ENCODE measurements at places on chromosomes 2 and 18.

DNA sequence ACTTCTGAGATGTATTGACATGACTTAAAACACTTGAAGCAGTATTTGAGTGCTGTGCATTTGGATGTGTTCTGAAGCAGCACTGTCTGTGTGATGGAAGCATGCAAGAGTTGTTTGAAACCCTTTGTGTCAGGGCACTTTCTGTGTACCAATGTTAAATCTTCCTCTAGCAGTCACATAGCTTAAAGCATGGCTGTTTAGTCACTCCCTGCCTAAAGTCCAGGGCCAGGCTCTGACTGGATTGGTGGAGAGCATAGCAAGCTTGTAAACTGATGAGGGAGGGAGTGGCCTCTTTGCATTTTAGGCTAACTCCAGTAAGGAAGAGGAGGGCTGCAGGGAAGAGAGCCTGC, 73.5 kb downstream of the MYO1B start:
- DNase-seq: no peak
- H3K4me3 ChIP-seq: no peak overlapping the region
- peaks cover 11% of the 10 kb centered on the region for H3K4me1 ChIP-seq
- no peak overlapping the region for H3K27ac ChIP-seq

DNA sequence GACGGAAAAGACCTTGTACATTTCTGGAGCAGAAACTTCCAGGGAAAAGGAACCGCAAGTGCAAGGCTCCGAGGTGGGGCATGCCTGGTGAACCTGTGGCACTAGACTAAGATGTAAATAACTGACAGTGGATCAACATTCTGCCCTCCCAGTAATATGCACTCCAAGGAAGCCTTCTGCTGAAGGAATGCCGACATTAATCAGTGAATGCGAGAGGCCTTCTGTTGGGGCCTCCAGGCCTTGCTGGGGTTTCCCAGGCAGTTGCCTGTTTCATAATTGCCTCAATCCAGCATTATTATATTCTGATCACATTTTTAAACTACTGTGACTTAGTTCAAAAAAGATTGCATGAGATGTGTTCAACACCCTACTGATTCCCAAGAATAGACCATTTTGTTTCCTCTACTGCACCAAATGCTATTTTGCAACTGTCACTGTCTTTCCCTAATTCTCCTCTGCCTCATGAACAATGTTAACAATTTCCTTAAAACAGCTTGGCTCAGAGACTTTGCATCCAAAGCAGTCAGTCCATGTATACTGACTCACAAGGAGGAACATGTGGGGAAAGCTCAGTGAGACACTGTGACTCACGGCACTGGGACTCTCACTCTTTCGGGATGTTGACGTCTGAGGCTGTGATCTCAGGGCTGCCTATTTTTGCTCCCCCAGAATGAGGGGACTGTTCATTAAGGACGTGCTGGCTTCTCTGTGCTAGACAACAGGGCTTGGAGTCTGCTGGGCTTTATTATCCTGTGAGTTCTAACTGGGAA, 10.5 kb upstream of the DSG2 start:
- H3K27ac ChIP-seq: no peak overlapping the region
- H3K4me1 ChIP-seq: no peaks in the 10 kb centered on the region
- no peaks in the 10 kb centered on the region for H3K27me3 ChIP-seq
- no peak overlapping the region for H3K4me3 ChIP-seq

GRCh38 chr2:100193291-100193710, 50.9 kb upstream of the AFF3 start:
- no peaks in the 10 kb centered on the region for H3K4me1 ChIP-seq
- no peaks in the 10 kb centered on the region for H3K27me3 ChIP-seq
- DNase-seq: no peak
- no peaks in the 10 kb centered on the region for H3K36me3 ChIP-seq

GRCh38 chr2:202687276-202687675, 52.5 kb downstream of the FAM117B start:
- no peak overlapping the region for H3K4me3 ChIP-seq
- H3K36me3 ChIP-seq: peaks cover under 1% of the 10 kb centered on the region
- no peak for DNase-seq
- H3K27ac ChIP-seq: no peak overlapping the region
- H3K27me3 ChIP-seq: no peaks in the 10 kb centered on the region

- no peaks in the 10 kb centered on the region for H3K4me1 ChIP-seq
- no peak overlapping the region for H3K4me3 ChIP-seq
- H3K27me3 ChIP-seq: no peaks in the 10 kb centered on the region
- no peak for DNase-seq
These were observed 332.3 kb downstream of the CDH7 start for GRCh38 chr18:66083078-66083477.

DNA sequence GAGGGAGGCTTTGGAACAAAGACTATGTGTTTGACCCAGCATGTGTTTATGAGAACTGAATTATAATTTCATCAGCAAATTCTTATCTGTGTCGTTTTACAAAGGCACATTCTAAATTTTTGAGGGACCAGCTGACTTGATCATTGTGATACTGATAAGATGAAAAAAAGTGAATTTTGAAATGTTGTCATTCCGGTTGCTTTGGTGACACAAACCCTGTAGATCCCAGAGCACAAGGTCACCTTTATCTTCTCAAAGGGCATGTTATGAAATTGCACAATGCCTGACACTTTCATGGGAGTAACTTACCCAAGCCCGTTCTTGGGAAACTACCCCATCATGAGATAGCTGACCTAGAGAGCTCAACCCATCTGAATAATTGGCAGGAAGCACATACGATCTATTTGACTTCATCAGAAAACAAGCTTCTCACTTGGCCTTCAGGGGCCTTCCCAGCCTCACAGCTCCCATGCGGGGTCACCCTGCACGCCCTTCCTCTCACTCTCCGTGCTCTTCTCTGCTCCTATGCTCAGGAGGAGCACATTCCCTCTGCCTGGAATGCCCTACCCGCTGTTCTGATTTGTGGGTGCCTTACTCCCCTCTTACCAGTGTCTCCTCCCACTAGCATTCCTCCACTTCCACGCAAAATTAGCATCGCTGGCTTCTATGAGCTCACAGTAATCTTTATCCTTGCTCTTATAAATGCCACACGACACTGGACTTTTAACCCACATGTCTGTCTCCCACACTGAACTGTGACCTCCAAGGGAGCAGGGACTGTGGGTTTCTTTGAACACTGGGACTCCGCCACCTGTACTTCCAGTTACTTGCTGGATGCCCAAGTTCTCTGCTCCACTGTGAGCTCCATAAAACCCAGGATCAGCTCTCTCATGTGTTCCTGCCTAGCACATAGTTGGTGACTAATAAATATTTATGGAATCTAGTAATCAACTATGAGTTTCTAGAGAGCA, 555.8 kb upstream of the ID2 start:
- no peaks in the 10 kb centered on the region for H3K27me3 ChIP-seq
- H3K4me3 ChIP-seq: no peak overlapping the region
- DNase-seq: no peak
- no peaks in the 10 kb centered on the region for H3K4me1 ChIP-seq

DNA sequence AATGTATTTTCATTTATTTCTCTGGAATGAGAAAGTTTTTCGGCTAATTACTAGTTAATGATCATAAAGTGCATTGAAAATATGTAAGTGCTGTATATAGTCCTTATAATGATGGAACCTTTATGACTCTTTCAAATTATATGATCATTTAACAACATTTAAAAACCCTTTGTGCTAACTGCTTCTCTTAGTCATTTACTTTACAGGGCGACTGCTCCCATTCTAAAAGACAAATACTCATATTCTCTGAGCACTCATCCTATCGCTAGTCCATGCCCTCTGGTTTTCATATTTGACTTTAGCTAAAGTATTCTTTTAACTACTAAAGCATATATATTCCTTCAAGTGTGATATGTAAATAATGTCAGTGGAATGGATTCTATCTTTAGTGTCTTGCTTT, 168.2 kb downstream of the CDH7 start:
- no peaks in the 10 kb centered on the region for H3K4me1 ChIP-seq
- no peaks in the 10 kb centered on the region for H3K27me3 ChIP-seq
- no peak overlapping the region for H3K27ac ChIP-seq
- H3K36me3 ChIP-seq: no peaks in the 10 kb centered on the region
- DNase-seq: no peak

DNA sequence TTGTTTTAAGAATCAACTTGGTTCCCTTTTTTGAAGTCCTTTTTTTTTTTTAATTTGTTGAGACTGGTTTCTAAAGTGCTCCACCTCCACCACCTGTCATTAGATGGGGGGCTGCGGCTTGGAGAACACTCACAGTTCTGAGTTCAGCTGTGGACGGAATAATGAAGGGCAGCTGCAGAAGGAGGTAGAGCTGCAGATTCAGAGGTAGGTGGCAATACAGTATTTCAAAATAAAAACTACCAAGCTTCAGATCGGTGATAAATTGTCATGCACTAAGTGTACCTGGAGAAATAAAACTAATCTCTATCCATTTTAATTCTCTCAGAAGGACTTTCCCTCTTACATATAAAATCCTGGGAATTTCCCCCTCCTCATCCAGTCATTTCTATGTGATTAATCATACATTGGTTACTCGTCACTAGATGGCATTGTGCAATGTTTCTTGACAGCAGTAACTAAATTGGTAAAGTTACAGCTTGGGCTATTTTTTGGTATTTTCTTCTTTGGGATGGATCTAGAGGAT, 81.1 kb upstream of the SLC39A10 start:
- H3K4me3 ChIP-seq: no peak overlapping the region
- H3K36me3 ChIP-seq: peaks cover 6% of the 10 kb centered on the region
- H3K27me3 ChIP-seq: no peaks in the 10 kb centered on the region

GRCh38 chr2:195602687-195603086, 54.3 kb upstream of the SLC39A10 start:
- no peak overlapping the region for H3K27ac ChIP-seq
- no peak for DNase-seq
- no peaks in the 10 kb centered on the region for H3K27me3 ChIP-seq
- H3K4me1 ChIP-seq: no peaks in the 10 kb centered on the region
- peaks cover 8% of the 10 kb centered on the region for H3K36me3 ChIP-seq

GRCh38 chr18:58580623-58581022, 48.3 kb downstream of the ALPK2 start:
- H3K27me3 ChIP-seq: peaks cover 11% of the 10 kb centered on the region
- no peak overlapping the region for H3K27ac ChIP-seq
- no peaks in the 10 kb centered on the region for H3K36me3 ChIP-seq
- no peak for DNase-seq
- no peak overlapping the region for H3K4me3 ChIP-seq

DNA sequence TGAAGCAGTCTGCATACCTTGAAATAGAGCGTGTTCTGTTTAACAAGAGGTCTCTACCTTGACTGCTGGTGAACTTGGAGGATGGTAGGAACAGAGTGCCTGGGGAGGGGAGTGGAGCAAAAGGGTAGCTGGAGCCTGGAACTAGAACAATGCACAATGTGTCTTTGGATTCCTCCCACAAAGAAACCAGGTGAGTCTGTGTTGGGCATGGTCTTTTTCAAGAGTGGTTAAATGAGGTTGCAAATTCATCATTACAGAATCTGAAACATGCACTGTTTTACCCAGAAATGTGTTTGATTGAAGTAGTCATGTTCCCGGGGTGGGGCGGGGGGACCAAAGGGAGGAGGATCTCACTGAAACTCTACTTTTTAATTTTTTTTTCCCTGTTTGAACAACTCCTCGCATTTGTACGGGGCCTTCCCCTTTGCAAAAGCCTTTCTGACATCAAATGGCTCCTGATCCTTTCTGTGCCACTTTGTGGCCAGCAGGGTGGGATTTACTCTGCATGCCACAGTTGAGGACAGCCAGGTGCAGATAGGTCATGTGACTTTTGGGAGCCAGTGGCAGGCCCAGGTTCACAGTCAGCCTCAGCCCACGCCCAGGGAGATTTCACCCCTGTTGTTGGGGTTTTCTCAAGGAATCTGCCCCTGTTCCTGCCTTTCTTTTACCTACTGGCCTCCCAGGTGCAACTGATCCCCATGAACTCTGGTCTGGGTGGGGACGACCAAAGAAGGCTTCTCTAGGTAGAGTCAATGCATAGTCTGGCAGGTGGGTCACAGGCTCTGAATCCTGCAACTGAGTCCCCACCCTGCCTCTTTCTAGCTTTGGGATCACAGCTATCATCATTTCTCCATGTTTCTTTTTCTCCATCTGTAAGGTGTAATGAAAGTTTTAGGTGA, 28.2 kb downstream of the MYCN start:
- peaks cover 37% of the 10 kb centered on the region for H3K4me1 ChIP-seq
- no peaks in the 10 kb centered on the region for H3K36me3 ChIP-seq
- no peaks in the 10 kb centered on the region for H3K27me3 ChIP-seq
- H3K4me3 ChIP-seq: no peak overlapping the region

GRCh38 chr2:237139123-237139675, 53.5 kb downstream of the COPS8 start:
- DNase-seq: no peak
- H3K27ac ChIP-seq: no peak overlapping the region
- no peak overlapping the region for H3K4me3 ChIP-seq
- H3K27me3 ChIP-seq: no peaks in the 10 kb centered on the region

- H3K27me3 ChIP-seq: peaks cover 37% of the 10 kb centered on the region
- peaks cover 13% of the 10 kb centered on the region for H3K4me1 ChIP-seq
- H3K27ac ChIP-seq: no peak overlapping the region
- peak; percentile 8 for DNase-seq
These were observed 7.6 kb downstream of the PROC start for GRCh38 chr2:127425540-127426490.

- H3K36me3 ChIP-seq: no peaks in the 10 kb centered on the region
- H3K4me3 ChIP-seq: no peak overlapping the region
- no peak for DNase-seq
- H3K4me1 ChIP-seq: peaks cover 2% of the 10 kb centered on the region
These were observed 311.8 kb upstream of the STON1 start for GRCh38 chr2:48218169-48218568.

- H3K27ac ChIP-seq: peak overlapping the region; percentile 7
- peaks cover 47% of the 10 kb centered on the region for H3K27me3 ChIP-seq
- peaks cover 18% of the 10 kb centered on the region for H3K4me1 ChIP-seq
These were observed 66.6 kb downstream of the ADNP2 start for GRCh38 chr18:80175451-80176204.

- no peaks in the 10 kb centered on the region for H3K4me1 ChIP-seq
- no peak overlapping the region for H3K27ac ChIP-seq
- H3K36me3 ChIP-seq: no peaks in the 10 kb centered on the region
These were observed 662.3 kb downstream of the IRS1 start for GRCh38 chr2:226137201-226137811.

GRCh38 chr2:72933646-72934151, 16.4 kb downstream of the EMX1 start:
- no peak overlapping the region for H3K4me3 ChIP-seq
- peaks cover 16% of the 10 kb centered on the region for H3K27me3 ChIP-seq
- peaks cover 12% of the 10 kb centered on the region for H3K4me1 ChIP-seq

- no peak overlapping the region for H3K4me3 ChIP-seq
- H3K27ac ChIP-seq: peak overlapping the region; percentile 51
- no peak for DNase-seq
- H3K4me1 ChIP-seq: peaks cover 25% of the 10 kb centered on the region
- H3K36me3 ChIP-seq: peaks cover 52% of the 10 kb centered on the region
- no peaks in the 10 kb centered on the region for H3K27me3 ChIP-seq
These were observed 90.2 kb upstream of the TWSG1 start for GRCh38 chr18:9244376-9244775.

DNA sequence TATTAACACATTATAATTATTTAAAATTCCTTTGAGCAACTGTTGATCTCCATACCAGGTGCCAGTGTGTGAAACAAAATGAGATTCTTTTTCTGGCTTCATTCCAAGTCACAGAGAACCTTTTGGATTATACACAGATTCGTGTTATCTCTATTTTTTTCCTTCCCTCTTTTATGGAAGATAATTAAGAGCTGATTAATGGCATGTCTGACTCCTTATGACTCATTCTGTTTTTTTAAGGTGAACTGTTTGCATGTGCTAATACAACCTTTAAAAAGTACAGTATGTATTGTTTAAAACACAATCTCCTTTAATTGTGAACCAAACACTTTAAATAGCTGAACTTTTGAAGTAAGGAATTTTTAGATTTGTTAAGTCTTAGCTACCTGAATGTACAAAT, 39.3 kb downstream of the PELI1 start:
- H3K27ac ChIP-seq: no peak overlapping the region
- H3K36me3 ChIP-seq: peaks cover 65% of the 10 kb centered on the region
- H3K27me3 ChIP-seq: no peaks in the 10 kb centered on the region
- peaks cover 51% of the 10 kb centered on the region for H3K4me1 ChIP-seq
